ENCODE measurements at places on chromosomes 3 and 15. TPM values are rescaled to one million over a fixed set of nuclear protein-coding genes. Genes with fewer than 3 reads are reported as not detected.

The GOLGA8G gene
- not detected for total RNA-seq

The PLS1 gene
- 2.4 TPM for total RNA-seq

GRCh38 chr3:127665165-127665564, 7.6 kb upstream of the ABTB1 start:
- no peak for DNase-seq

GRCh38 chr15:55587321-55588069, 650 bp downstream of the PYGO1 start:
- DNase-seq = peak; percentile 38

GRCh38 chr15:78290222-78290621, 9.2 kb downstream of the SKIC8 start:
- DNase-seq = no peak

GRCh38 chr3:124878561-124879336, 8.4 kb downstream of the ITGB5 start:
- DNase-seq = no peak

GRCh38 chr3:127903611-127904375, 11.2 kb upstream of the KBTBD12 start:
- no peak for DNase-seq

GRCh38 chr15:62777671-62778070, 264.9 kb upstream of the TPM1 start:
- DNase-seq = no peak

Measured in frontal cortex (tissue), 4 donors.